ENCODE measurements at places on chromosomes 12 and 14.

DNA sequence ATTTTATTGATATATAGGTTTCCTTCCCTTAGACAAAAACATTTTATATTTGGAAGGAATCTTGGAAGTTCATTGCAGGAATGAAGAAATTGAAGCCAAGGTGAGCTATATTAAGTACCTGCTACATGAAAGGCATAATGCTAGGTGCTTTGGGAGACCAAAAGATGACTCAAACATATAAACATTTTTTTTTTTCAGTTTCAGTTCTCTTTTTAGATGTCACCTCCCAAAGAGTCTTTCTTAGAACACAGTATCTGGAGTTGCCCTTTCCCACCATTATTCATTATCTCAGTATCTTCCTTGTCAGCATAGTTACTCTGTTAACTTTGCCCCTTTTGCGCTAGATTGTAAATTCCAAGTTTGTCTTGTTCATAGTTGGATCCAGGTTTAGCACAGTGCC is 1.1 kb downstream of the LIN52 start:
- DNase-seq, result no peak

GRCh38 chr12:75257510-75257909 is 47.9 kb upstream of the KCNC2 start:
- DNase-seq, result no peak

GRCh38 chr12:21631367-21631766 is 26.3 kb downstream of the LDHB start:
- DNase-seq, result no peak

DNA sequence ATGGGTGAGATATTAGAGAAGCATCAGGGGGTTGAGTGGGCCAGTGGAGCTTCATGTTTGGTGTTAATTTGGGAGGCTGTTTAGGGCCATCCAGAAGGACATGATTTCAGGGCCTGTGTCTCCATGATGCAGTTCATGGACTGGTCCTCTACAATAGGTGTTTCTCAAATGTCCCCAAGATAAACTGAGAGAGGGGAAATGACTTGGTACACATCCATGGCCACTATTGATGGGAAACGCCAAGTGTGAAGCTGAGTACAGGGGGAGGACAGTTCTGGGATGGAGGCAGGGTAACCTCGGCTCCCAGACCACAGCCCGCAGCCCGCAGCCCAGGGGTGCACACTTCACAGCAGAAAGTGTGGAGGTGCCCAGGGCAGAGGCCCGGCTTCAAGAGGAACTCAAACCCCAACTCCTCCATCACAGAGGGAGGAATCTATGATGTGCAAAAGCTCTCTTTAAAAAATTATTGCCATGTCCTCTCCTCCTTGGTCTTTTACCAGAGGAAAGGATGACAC is 33.3 kb downstream of the CACNA2D4 start:
- no peak for DNase-seq

DNA sequence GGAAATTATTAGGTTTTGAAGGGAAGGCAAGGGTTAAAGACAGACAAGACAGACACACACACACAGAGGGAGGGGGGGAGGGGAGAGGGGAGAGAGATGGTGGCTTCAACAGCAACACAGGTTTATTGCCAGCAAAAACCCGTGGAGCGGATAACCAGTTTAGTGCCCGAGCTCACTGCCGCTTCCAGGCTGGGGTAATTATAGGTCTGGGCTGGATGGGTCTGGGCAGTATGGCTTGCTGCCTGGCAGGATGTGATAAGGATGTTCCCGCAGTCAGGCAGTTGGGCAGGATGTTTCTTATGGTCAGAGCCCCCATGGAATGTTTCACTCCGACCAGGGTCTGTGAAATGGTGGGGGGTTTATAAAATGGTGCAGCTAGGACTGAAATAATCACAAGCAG is 4.4 kb upstream of the TDRD9 start:
- DNase-seq, result no peak

DNA sequence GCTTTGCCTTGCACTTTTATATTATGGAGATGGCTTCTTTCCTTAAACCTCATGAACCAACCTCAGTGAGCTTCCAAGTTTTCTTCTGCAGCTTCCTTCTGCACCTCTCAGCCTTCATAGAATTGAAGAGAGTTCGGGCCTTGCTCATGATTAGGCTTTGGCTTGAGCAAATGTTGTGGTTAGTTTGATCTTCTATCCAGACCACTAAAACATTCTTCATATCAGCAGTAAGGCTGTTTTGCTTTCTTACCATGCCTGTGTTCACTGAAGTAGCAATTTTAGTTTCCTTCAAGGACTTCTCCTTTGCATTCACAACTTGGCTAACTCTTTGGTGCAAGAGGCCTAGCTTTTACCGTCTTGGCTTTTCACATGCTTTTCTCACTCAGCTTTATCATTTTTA is 125.4 kb downstream of the SNAPC1 start:
- no peak for DNase-seq

DNA sequence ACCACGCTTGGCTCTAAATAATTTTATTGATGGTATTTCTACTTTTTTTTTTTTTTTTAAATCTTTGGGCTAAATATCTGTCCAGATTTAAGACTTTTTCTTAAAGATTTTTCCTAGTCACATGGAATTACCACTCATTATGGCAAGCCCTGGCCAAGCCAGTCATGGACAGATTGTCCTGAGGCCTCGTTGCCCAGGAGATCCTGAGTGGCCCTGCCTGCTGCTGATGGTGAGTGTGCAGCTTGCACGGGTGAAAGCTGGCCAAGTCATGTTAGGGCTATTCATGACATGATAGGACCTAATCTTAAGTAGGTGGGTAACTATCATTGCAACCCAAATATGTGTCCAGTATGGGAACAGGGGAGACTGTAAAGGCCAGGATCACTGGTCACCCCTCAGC is 27.8 kb downstream of the GUCY2C start:
- DNase-seq, result no peak

DNA sequence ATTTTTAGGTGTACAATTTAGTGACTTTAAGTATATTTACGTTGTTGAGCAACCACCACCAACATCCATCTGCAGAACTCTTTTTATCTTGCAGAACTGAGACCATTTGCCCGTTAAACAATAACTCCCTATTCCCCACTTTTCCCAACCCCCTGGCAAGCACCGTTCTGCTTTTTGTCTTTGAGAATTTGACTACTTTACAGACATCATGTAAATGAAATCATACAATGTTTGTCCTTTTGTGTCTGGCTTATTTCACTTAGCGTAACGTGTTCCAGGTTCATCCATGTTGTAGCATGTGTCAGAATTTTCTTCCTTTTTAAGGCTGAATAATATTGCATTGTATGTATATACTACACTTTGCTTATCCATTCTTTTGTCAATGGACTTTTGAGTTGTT is 201.5 kb downstream of the DACT1 start:
- no peak for DNase-seq

DNA sequence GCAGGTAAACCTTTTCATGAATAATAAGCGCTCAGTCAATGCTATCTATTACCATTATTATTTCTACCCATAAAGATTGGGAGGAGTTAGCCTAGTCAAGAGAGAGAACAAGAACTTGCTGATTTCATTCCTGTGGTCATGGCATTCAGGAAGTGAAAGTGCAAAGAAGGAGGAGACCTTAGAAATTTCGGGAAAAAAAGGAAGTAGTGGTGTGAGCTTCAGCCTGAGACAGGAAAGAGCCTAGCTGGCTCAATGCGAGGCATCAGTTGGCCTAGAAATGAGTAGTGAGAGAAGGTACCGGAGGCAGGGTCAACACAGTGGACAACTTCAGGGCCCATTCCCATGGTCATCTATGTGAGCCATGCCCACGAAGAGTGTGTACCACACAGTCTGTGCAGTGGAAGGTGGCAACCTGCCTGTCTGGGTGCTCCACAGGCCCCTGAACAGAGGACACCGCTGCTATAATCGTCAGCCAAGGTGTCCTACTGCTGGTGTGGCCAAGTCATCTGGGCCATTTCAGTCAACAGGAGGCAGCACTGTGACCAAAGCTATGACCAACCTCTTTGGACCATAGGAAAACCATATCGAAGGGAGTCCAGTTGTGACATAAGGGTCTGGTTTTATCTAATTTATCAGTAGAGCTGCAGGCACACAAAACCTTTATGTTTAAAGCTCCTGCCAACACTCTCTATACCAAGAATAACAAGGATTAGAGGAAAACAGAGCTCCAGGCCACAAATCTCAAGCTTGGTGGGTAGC is 16.2 kb upstream of the STON2 start:
- no peak for DNase-seq

GRCh38 chr12:124191024-124191359 is 103.9 kb upstream of the RFLNA start:
- DNase-seq, result peak; percentile 42

GRCh38 chr12:27968972-27969623 is 3.4 kb downstream of the PTHLH start:
- DNase-seq, result no peak

- no peak for DNase-seq
These were observed 71.5 kb downstream of the SCARB1 start for GRCh38 chr12:124792156-124792555.

DNA sequence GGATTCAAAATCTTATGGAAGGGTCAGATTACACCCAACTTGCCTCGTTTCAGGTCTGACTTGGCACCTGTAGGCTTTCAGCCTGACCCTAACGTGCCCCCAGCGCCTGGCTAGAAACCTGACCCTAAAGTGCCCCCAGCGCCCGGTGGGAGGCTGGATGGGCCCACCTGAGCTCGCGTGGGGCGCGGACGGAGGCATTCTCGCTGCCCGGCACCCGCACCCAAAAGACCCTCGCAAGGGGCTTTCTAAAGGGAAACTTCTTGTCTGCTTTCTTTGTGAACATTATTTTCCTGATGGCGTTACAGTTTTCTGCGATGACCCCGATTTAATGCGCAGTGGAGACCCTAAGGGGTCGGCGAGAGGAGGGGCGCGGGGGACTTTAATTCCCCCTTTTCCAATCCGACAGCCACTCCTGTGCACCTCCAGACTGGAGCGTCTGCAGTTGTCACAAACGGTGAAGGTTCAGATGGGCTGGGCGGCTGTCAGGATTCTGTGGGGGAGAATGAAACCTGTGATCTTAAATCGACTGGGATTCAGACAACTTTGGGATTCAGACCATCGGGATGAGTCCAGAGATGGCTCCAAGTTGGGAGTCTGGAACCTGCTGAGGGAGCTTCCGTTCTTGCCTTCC is 751 bp upstream of the HRK start:
- DNase-seq, result no peak

DNA sequence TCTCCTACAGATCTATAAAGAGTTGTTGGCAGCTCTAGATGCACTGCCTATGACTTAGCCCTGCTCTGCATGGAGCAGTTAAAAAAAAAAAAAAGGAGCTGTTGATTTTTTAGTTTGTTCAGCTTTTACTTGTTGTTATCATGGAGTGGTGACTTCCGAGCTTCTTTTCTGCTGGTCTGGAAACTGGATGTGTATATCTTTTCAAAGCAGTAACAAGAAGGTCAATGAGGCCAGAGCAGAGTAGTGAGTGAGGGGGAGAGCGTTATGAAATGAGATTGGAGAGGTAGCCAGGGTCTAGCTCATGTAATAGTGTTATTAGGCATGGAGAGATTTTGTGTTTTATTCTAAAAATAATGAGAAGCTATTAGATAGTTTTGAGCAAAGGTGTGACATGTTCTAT is 13.2 kb upstream of the TUBA1B start:
- DNase-seq, result no peak

DNA sequence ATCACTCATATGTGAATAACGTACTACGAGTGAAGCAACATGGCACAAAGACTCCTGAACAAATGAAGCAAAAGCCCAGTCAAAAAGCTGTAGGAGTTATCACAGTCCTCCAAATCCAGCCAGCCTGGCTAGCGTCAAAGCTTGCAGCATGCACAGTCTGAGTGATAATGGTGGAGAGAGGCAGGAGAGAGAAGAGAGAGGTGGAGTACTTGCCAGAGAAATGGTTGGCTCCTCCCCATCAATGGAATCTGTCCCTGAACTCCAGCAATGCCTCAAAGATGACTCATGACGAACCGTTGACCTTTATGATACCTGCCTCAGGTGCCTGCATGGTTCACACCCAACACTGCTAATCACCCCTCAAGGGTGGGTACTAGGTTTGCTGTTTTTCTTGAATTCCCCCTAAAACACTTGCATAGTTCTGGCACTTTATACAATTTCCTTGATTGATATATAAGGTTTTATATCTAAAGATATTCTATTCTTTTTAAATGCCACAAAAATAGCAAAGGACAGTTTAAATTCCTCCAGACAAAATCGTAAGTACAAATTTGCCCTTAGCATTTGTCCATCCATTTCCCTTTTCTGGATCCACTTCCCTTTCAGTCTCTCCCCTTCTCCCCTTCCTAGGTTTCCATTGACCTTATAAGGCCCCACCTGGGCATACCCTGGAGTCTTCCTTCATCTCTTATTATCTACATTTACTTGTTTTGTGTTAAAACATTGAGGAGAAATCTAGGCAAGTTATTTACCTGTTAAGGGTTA is 10.2 kb downstream of the ARHGDIB start:
- no peak for DNase-seq

DNA sequence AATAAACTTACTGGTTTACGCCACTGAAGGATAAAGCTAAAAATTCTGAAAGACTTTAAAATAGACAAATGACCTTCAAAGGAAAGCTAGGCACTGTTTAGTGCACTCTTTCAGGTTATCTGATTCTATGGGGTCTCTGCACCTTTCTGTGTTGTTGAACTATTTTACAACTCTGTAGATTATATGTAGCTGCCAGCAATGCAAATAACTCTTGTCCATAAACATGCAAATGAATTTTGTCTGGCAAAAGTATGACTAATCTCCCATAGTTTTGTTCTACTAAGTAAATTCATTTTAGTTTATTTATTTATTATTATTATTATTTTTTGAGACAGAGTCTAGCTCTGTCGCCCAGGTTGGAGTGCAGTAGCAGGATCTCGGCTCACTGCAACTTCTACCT is 266.3 kb upstream of the CCDC196 start:
- DNase-seq, result no peak

- DNase-seq, result no peak
These were observed 410.6 kb downstream of the DAD1 start for GRCh38 chr14:22178333-22178839.
